ENCODE measurements at places on chromosomes 3 and 15. TPM values are rescaled to one million over a fixed set of nuclear protein-coding genes. Genes with fewer than 3 reads are reported as not detected.

DNA sequence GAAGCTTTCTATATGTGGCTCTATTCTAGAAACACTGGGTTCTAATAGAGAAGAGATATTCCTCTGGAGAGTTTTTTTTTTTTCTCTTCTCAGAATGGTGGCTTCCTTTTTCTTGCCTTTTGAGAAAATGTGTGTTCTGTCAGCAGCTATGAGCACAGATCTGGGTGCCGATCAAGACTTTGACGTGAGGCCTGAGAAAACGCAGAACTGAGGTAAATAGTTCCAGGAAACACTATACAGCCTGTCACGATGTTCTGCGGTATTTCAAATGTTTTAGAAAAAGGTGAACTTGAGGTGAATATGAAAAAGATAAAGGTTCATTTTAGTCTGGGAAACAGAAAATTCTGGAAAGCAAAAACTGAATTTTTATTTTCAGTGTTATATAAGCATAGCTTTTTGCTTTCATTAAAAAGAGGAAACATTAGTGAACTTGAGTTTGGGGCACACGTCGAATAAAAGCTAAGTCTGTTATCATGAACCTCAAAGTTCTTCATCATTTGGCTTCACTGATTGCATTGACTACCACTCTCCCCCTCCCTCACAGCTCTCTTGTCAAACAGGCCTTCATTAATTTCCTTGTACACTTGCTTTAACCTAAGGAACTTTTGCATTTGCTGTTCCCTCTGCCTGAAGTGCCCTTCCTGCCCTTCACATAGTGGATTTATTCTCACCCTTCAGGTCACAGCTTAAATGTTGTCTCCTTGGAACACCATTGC is 265.1 kb downstream of the NFKBIZ start:
- DNase-seq, result no peak

GRCh38 chr3:106862067-106862466 is 515.2 kb upstream of the CCDC54 start:
- DNase-seq, result no peak

DNA sequence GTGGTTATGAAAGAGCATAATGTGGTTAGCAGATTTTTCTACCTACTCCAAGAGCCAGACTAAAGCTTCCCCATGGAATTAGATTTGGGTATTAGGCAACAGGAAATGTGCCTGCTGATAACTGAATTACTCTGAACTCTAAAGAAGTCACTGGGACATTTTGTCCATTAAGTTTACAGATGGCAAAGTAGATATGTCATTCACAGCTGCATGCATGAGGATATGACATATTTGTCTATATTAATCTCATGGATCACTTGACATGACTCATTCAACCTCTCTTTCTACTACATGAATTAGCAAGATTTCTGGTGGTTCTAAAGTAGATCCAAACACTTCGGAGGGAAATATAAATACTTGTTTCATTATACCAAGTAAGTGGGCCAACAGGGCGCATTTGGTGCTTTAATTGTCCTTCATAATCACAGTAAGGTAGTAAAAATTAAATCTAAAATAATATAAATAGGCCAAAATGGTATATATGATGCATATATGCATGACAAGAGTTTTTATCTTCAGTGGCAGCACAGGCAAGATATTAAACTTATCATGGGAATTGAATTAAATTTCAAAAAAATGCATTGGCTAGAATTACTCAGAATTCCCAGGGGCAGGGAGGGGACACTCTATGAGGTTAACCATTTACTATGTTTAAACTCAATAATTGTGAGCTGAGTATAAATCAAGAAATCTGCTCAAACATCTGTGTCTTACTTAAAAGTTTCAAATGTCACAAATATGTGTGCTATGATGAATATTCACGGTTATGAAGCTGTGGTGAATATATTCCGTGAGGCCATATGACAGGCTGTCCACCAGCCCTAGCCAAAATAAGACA is 365.3 kb upstream of the KCNMB2 start:
- DNase-seq, result peak; percentile 90

DNA sequence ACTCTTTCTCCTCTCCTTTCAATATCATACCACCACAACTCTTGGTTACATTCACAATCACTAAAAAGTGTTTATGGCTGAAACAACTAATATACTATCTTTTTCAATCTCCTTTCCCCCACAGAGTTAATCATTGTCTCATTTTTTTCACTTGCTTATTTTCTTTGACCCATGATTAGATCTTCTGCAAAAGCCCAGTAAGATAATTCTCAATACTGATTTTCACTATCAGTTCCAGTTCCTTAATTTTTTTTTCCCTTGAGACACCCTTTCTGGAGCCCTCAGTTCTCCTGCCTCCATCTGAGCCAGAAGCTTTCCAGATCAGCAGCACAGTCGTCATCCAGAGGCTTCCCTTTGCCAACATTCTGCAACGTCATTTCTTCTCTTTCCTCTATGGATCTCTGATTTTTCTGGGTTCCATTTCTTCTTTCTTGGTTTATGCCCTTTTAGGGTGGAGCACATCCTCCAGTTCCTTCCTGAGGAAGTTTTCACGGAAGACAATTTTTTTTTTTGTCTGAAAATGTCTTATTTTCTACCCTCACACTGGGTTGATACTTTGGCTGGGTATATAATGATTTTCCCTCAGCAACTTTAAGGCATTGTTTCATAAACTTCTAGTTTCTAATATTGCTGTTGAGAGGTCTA is 88.7 kb upstream of the C15orf39 start:
- no peak for DNase-seq

GRCh38 chr3:137010137-137010536 is 52.4 kb downstream of the IL20RB start:
- DNase-seq, result no peak

- peak; percentile 54 for DNase-seq
These were observed 54.1 kb upstream of the TIPARP start for GRCh38 chr3:156620260-156620659.

GRCh38 chr3:49883998-49884397 is 14.3 kb upstream of the CAMKV start:
- no peak for DNase-seq

DNA sequence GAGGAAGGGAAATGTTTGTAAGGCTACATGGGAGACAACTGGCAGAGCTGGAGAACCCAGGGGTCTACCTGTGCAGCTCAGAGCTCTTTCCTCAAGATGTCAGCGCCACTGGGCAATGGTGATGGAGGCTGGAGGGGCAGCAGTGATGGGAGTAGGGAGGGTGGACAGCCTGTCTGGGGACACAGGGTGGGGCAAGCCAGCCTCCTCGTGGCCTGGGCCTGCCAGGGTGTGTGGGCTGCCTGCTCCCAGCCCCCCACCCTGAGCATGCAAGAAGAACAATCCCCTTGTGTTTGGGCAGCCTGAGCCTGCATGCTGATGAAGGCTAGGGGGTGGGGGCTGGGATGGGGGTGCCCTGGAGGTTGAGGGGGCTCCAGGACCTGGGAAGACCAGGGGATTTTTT is 1.2 kb downstream of the PCBP4 start:
- DNase-seq, result no peak

GRCh38 chr3:32912046-32912445 is 39.4 kb upstream of the CCR4 start:
- DNase-seq, result no peak

DNA sequence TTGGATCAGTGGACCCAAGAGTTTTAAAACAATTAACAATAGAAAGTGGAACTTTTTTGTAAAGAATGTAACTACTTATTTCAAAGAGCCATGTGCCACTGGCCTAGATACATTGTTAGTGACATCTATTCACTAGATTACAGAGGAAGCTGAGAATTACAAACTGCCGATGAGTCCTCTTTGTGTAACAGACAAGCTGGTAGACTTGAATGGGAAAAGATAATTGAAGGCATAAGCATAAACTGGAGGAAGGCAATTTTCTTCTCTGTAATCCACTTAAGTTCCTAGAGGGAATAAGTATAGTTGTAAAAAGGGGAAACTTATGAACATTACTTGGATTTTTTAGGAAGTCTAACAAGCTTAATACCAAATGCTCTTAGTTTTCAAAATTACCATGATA is 15.1 kb downstream of the THUMPD3 start:
- DNase-seq, result no peak

GRCh38 chr15:81450721-81451120 is 76.7 kb upstream of the TMC3 start:
- DNase-seq, result no peak

DNA sequence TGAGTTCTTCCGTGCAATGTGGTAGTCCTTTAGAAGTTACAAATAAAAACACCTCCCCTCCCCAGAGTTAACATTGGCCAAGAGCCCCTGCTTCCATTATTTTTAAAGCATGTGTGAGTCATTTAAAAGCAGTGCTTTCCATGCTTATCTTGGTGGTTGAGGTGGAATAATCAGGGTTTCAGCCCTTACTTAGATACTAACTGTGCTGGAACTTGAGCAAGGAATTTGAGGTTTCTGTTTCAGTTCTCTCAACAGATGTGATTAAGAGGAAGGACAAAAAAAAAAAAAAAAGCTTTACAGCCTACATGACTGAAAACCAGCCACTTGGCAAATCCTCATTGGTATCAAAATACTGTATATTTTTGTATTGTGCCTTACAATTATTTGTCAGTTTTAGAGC is 64.5 kb downstream of the CGNL1 start:
- peak; percentile 91 for DNase-seq

DNA sequence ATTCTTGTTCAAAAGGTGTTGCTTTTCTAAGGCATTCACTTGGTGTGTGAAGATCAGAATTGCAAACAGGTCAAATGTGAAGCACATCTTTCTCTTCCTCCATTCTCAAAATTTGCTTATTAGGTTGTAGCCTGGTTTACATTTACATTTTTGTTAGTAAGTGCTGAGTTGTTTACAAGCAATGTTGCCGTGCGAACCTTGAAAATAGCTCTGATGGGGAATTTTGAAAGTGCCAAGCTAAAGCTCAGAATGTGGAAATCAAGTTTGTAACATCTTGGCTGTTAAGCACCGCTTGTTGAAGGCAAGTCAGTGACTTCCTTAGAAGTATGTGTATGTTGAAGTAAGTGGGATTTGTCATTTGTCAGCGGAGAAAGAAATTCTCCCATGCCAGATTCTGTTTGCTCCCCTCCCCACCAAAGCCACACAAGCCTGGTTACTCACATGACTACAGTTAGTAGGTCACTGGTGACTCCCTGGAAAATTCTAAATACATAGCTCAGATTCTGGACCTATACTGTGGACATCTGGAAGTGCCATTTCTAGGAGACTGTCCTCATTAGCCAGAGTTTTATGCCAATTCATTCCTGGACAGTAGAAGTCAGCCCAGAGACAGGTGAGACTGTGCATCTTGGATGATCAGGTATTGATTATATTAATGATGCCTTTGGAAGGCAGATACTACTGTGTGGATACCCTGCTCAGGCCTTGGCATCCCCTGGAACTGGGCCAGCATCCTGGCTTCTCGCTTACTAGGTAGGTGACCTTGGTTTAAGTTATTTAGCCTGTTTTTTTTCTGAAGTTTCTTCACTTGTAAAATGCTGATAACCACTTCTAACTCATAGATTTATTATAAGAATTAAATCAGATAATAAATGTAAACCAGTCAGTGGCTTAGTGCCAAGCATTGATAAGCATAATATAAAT is 390.6 kb upstream of the SEMA6D start:
- no peak for DNase-seq

DNA sequence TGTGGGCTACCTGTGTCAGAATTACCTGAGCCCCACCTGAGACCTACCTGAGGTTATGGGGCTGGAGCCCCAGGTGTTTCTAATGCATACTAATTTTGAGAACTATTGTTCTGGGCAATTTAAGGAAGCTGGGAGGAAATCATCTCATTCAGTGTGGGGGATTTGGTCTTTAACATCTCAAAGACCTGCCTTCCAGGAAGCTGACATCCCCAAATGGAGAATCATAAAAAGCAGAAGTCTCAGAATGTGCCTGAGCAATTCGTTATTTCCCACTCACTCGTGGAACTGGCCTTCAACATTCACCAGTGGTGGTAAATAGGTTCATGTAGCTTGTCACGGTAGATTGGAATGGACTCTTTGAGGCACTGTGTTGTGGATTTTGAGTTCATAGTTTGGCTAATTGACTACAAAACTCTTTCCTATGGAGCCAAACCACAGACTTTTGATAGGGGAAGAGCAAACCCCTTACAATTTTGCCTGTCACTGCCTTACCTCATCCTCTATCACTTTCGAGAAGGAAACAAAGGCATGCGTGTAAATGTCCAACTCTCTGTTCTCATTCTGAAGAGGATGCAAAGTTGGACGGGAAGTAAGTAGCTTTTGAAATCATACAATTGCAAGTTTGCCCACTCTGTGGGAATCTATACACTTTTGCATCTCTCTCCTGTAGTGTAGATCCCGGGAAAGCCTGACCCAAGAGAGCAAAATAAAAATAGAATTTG is 521.0 kb upstream of the MDFIC2 start:
- no peak for DNase-seq

The TMEM108 gene
- total RNA-seq, result 1.0 TPM

The ZPLD1 gene
- 0.06 TPM for total RNA-seq

The CCDC33 gene
- total RNA-seq, result 2.8 TPM

The CHL1 gene
- total RNA-seq, result 14.3 TPM

The ZNF774 gene
- 0.23 TPM for total RNA-seq

The GOLGA8O gene
- not detected for total RNA-seq

The SLC35G2 gene
- total RNA-seq, result 8.0 TPM

The CIP2A gene
- total RNA-seq, result 15.4 TPM

The CCDC191 gene
- total RNA-seq, result 0.43 TPM

All from H4 (cell line).